MM.1S (cell line): ENCODE measurements at places on chromosomes 5 and 9.

DNA sequence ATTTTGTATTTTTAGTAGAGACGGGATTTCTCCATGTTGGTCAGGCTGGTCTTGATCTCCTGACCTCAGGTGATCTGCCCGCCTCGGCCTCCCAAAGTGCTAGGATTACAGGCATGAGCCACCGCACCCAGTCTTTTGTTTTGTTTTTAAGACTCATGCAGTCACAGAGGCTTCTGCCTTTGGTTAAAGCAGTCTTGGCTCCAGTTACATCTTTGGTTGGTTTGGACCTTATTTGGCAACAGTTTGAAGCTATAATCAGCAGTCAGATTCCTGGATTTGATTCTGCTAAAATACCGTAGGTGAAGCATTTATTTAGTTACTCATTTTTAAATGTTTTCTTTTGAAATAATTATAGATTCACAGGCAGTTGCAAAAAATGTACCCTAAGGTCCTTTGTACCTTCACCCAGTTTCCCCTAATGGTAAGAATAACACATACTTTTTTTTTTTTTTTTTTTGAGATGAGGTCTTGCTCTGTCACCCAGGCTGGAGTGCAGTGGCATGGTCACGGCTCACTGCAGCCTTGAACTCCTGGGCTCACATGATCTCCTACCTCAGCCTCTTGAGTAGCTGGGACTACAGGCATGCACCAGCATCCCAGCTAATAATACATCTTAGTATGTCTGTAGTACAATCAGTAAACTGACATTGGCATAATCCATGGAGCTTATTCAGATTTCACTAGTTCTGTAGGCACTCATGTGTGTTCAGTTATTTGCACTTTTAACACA is 15.7 kb downstream of the USP20 start:
- H3K27me3 ChIP-seq, result no peaks in the 10 kb centered on the region
- H3K36me3 ChIP-seq, result no peaks in the 10 kb centered on the region
- no peak overlapping the region for H3K4me3 ChIP-seq
- no peaks in the 10 kb centered on the region for H3K4me1 ChIP-seq
- no peak overlapping the region for H3K27ac ChIP-seq

GRCh38 chr9:119453490-119453911 is 84.3 kb upstream of the BRINP1 start:
- H3K27ac ChIP-seq, result no peak overlapping the region
- no peak overlapping the region for H3K4me3 ChIP-seq
- H3K4me1 ChIP-seq, result no peaks in the 10 kb centered on the region
- no peaks in the 10 kb centered on the region for H3K36me3 ChIP-seq

DNA sequence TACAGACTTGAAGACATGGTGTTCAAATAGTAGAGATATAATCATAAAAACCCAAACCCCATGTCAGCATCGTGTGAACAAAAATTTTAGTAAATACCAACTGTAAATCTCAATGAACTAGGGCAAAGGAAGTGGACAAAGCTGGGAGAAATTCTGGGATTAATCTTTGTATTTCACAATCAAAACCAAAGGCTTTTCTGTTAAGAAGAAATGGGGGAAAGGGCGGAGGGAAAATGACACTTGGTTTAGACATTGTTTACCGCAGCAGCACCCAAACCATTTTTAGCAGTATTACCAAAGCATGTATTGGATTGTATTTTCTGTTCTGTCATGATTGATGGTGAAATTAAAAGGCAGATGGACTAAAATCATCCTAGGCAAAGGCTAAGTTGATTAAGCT is 134.2 kb upstream of the PRSS3 start:
- no peaks in the 10 kb centered on the region for H3K27me3 ChIP-seq
- no peak for DNase-seq
- no peaks in the 10 kb centered on the region for H3K36me3 ChIP-seq

- no peak for DNase-seq
- H3K27me3 ChIP-seq, result no peaks in the 10 kb centered on the region
- no peaks in the 10 kb centered on the region for H3K36me3 ChIP-seq
- H3K4me1 ChIP-seq, result no peaks in the 10 kb centered on the region
- H3K4me3 ChIP-seq, result no peak overlapping the region
These were observed 539.8 kb upstream of the ZNF608 start for GRCh38 chr5:125286271-125286670.

GRCh38 chr5:108620516-108620915 is 127.2 kb upstream of the FER start:
- H3K4me3 ChIP-seq, result no peak overlapping the region
- H3K4me1 ChIP-seq, result no peaks in the 10 kb centered on the region
- DNase-seq, result no peak
- no peaks in the 10 kb centered on the region for H3K36me3 ChIP-seq

DNA sequence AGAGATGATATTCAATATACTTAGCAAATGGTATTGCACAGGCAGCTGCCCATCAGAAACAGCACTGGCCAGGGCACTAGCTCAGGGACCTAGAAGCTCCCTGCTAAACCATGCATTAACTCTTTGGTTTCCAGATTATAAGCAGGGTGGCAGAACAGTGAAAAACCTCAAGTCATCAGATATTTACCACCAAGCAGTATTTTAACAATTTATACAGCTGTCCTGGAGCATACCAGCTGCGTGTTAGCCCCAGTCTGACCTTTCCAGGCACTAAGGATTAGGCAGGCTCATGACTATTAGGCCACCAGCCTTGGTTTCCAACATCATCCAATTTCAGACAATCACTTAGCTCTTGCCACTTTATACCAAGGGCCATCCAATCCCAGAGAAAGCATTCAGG is 326.5 kb downstream of the CAAP1 start:
- no peaks in the 10 kb centered on the region for H3K36me3 ChIP-seq
- no peaks in the 10 kb centered on the region for H3K27me3 ChIP-seq
- H3K4me3 ChIP-seq, result no peak overlapping the region
- no peak for DNase-seq
- H3K4me1 ChIP-seq, result 0 out of 2 replicates have a peak, but pooled peaks cover 4% of the 10 kb centered on the region

DNA sequence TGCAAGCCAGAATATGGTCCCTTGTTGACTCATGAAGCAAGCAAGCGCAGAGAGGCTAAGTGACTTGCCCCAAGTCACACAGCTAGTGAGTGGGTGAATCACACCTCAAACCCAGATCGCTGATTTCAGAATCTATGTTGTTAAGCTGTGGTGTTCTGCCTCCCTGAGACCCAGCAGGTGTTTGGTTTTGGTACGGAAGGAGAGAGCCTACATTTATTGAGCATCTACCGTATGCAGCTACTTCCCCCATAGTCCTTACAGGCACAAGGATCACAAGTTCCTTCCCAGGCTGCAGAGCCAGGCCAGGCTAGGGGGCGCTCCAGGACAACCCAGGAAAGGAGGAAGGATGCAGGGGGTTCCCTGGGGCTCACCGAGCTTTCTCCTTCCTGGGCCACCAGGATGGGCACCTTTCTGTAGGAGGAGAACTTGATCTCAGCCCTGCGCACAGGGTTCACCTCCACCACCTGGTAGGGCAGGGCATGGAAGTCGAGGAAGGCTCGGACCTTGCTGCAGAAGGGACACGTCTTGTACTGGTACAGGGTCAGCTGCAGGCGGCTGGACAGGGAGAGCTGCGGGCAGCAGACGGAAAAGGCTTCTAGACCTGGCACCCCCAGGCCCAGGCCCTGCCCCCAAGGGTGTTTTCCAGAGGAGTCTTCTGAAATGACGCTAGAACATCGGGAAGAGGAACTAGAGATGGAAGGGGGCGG is 2.5 kb downstream of the PTGES2 start:
- H3K27me3 ChIP-seq, result no peaks in the 10 kb centered on the region
- no peaks in the 10 kb centered on the region for H3K36me3 ChIP-seq
- no peak for DNase-seq
- H3K4me3 ChIP-seq, result no peak overlapping the region
- no peak overlapping the region for H3K27ac ChIP-seq

DNA sequence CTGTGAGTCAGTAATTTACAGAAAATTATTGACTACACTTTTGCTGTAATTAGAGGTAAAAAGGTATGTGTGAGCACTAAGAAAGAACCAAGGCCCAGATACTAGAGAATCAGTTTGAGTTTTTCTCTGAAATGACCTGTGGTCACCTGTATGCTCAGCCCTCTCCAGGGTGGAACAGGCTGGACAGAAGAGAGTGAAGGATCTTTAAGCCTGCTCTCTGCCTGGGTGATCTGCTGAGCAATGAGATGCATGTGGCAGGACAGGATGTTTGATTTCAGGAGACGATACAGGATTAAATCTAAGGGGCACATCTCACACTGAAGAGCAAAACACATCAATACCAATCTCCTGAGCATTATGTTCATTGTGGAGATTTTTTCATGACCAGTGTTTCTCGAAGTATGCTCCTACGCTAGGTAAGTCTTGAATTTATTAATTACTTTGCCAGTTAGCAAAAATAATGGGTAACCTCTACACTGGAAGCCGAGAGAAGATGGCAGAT is 25.5 kb downstream of the HMGCR start:
- DNase-seq, result no peak
- peaks cover 7% of the 10 kb centered on the region; the same call in 1 of the 2 replicates for H3K36me3 ChIP-seq
- H3K4me1 ChIP-seq, result peaks cover 6% of the 10 kb centered on the region; the same call in 1 of the 2 replicates

- no peak for DNase-seq
- H3K4me1 ChIP-seq, result no peaks in the 10 kb centered on the region
- H3K27ac ChIP-seq, result no peak overlapping the region
- no peaks in the 10 kb centered on the region for H3K36me3 ChIP-seq
- 0 out of 2 replicates have a peak, but pooled peaks cover 1% of the 10 kb centered on the region for H3K27me3 ChIP-seq
These were observed 4.5 kb downstream of the OCLN start for GRCh38 chr5:69497006-69497520.

DNA sequence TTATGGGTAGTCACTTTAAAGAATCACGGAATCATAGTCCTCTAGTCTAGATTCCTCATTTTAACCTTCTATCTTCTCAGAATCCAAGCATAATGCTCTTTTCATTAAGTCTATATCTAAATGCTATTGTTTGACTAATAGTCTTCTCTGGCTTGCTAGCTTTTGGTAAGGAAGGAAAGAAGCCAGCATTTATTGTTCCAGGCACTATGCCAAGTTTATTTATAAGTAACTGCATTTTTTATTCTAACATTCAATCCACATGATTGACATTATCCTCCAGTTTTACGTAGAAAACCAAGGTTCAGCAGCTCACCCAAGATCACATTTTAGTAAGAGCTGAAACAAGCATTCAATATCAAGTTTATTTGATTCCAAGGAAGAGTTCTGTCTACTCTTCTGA is 254.2 kb downstream of the SAXO1 start:
- H3K4me3 ChIP-seq, result no peak overlapping the region
- no peaks in the 10 kb centered on the region for H3K36me3 ChIP-seq
- DNase-seq, result no peak
- H3K4me1 ChIP-seq, result no peaks in the 10 kb centered on the region
- H3K27ac ChIP-seq, result no peak overlapping the region
- no peaks in the 10 kb centered on the region for H3K27me3 ChIP-seq

DNA sequence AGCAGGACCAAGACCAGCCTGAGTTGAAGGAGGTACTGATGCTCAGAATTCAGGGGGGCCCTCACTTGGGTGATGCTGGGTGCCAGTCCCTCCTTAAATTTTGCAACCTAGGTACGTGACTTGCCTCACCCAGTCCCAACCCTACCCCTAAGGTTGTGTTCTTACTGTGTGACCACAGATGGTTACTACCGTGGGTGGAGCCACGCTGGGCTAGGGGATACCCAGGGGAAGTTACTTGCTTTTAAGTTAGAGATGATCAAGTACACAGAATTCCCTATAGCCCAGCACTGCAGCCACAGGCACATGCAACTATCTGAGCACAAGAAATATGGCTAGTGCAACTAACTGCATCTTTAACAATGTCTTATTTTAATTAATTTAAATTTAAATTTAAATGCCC is 32.9 kb downstream of the NXNL2 start:
- no peak for DNase-seq
- no peak overlapping the region for H3K4me3 ChIP-seq
- H3K27ac ChIP-seq, result no peak overlapping the region
- no peaks in the 10 kb centered on the region for H3K27me3 ChIP-seq
- H3K4me1 ChIP-seq, result no peaks in the 10 kb centered on the region
- H3K36me3 ChIP-seq, result no peaks in the 10 kb centered on the region

- H3K27me3 ChIP-seq, result no peaks in the 10 kb centered on the region
- DNase-seq, result no peak
- H3K27ac ChIP-seq, result no peak overlapping the region
These were observed 95.6 kb upstream of the ZNF608 start for GRCh38 chr5:124841829-124842712.

- no peak for DNase-seq
- H3K27me3 ChIP-seq, result no peaks in the 10 kb centered on the region
- H3K27ac ChIP-seq, result no peak overlapping the region
- no peaks in the 10 kb centered on the region for H3K36me3 ChIP-seq
These were observed 183.7 kb downstream of the GLIS3 start for GRCh38 chr9:4116071-4116581.

GRCh38 chr9:125330587-125330986 is 69.0 kb downstream of the GAPVD1 start:
- H3K27ac ChIP-seq, result no peak overlapping the region
- no peak for DNase-seq
- H3K36me3 ChIP-seq, result no peaks in the 10 kb centered on the region; the same call in 1 of the 2 replicates

DNA sequence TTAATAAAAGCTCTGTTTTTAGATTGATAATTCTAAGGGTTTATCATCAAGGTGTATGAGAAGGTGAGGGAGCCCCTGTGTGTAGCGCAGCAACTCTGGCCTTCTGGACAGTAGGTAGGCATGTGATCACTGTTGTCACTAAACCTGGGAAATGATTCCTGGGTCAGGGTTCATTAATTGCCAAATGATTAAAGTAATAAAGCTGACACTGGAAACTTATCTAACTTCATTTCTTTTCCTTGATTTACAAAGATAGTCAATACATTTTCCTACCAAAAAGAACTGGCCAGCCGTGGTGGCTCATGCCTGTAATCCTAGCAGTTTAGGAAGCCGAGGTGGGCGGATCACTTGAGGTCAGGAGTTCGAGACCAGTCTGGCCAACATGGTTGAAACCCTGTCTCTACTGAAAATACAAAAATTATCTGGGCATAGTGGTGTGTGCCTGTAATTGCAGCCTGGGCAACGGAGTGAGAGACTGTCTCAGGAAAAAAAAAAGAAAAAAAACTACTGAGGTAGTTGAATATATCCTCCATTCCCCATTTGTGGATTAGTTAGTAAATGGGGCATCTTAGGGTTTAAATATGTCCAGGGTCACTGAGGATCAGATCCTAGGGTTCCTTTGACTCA is 2.4 kb downstream of the EHMT1 start:
- H3K4me1 ChIP-seq, result peaks cover 14% of the 10 kb centered on the region
- no peak overlapping the region for H3K4me3 ChIP-seq
- H3K27ac ChIP-seq, result no peak overlapping the region
- H3K36me3 ChIP-seq, result 0 out of 2 replicates have a peak, but pooled peaks cover 6% of the 10 kb centered on the region

DNA sequence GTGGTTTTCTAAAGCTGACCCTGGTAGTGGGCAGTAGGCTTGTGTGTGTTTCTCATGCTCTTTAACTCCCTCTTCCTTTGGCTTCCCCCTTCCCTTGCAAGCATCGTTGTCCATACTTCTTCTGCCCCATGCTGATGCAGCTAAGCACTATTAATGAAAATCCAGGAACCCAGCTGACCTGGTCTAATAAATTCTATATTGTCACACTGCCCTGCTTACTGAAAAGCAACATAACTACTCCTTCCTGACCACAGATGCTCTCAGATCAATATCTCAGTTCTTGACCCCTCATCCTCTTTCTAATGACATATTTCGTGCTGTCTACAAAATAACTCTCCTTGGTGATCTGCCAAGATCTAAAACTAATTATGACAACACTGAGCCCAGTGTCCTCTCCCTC is 405.5 kb downstream of the EFNA5 start:
- H3K4me1 ChIP-seq, result no peaks in the 10 kb centered on the region
- no peak for DNase-seq
- no peak overlapping the region for H3K4me3 ChIP-seq
- no peaks in the 10 kb centered on the region for H3K27me3 ChIP-seq
